ENCODE measurements at places on chromosomes 3 and 15.

GRCh38 chr15:25712192-25712960, 150.8 kb downstream of the ATP10A start:
- peak; percentile 54 for DNase-seq

DNA sequence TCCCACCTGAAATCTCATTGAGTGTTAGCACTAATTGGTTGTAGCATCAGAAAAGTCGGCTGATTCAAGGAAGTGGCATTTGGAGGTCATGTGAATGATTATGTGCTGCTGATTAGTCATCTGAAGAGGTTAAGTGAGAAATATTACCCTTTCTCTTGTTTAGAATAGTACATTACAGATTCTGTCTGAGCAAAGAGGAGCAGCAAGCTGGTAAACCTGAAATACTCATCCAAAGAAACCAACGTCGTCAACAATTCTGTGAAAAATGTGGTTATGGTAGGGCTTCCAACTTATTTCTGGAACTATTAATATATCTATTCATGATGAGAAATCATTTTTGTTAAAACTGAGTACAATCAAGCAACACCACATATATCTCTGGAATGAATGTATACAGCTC, 1024.9 kb downstream of the TUSC7 start:
- DNase-seq: no peak

DNA sequence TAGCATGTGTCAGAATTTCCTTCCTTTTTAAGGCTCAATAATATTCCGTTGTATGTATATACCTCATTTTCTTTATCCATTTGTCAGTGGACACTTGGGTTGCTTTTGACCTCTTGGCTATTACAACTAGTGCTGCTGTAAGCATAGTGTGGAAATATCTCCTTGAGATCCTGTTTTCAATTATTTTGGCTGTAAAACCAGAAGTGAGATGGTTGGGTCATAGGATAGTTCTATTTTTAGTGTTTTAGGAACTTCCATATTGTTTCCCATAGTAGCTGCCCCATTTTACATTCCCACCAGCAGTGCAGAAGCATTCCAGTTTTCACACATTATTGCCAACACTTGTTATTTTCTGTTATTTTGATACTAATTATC, 70.4 kb upstream of the C15orf39 start:
- DNase-seq: no peak

- DNase-seq: no peak
Measured at GRCh38 chr3:115999613-116000012, 376.3 kb downstream of the GAP43 start.

DNA sequence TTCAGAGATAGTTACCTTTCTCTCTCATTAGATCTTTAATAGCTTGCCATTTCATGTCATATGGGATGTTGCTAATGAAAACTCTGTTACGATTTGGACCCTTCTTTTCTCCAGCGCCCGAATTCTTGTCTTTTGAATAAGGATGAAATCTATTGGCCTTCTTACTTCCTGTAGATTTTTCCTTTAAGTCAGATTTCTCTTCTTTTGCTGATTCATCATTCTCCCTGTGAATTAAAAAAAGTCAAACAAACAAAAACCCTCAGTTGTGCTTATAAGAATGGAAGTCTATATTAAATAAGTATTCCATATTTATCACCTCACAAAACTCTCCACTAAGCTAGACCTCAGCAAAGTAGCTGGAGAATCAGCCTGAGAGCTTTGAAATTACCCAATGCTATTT, 9.5 kb downstream of the MYEF2 start:
- no peak for DNase-seq

DNA sequence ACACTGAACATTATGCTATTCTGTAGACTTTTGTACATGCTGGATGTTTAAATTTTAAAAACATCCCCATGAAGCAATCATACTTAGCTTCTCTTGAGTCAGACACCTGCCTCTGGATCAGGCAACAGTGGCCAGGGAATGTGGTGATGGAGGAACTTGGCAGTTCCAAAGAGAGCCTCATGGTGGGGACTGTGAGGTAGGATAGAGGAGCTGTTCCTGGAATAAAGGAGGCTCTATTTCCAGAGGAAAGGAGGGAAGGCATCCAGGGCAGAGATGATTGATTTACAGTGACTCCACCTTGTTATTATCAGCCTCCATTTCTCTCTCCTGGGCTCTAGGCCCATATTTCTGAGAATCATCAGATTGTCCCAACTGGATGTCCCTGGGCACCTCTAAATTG, 35.0 kb upstream of the ABHD17C start:
- DNase-seq: no peak

DNA sequence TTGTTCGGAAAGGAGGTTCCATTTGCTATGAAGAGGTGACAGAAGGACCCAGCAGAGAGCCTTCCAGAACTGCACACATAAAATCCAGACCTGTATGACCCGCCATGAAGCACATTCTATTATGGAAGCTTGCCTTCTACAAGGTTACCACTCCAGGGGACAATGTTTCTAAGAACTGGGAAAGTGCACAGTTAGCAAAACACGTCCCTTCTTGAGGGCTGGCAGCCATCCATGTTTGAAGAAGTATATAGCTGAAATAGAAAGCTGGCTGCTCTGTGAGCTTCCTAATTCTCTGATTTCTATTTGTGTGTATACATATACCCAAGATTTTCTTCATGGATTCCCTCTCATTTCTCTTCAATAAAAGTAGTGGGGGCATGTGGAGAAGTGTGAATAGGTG, 74.6 kb downstream of the CNTN3 start:
- no peak for DNase-seq

DNA sequence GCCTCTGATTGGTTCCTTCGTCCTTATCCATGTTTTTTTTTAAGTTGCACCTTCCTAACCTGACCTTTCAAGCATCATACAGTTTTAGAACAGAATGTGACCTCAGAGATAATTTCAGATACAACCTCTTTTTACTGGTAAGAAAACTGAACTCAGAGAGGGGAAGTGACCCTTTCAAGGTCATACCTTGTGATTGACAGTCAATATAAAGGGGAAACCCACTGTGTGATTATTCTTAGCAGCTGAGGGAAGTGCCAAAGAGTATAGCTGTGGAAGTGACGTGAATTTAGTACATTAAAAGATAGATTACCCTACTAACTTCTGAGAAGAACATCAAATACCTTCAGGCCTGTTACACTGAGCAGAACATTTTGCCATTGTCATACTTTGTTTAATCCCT, 319.4 kb downstream of the NEK10 start:
- no peak for DNase-seq

- DNase-seq: no peak
Measured at GRCh38 chr3:63908776-63909175, 3.4 kb downstream of the SCAANT1 start.

GRCh38 chr15:48565560-48566482, 79.7 kb downstream of the FBN1 start:
- DNase-seq: no peak

GRCh38 chr3:44685128-44685800, 27.2 kb upstream of the ZNF502 start:
- peak; percentile 90 for DNase-seq

GRCh38 chr3:39205919-39206516, 13.6 kb upstream of the XIRP1 start:
- DNase-seq: peak; percentile 75

GRCh38 chr3:88678747-88679146, 428.7 kb upstream of the EPHA3 start:
- no peak for DNase-seq

DNA sequence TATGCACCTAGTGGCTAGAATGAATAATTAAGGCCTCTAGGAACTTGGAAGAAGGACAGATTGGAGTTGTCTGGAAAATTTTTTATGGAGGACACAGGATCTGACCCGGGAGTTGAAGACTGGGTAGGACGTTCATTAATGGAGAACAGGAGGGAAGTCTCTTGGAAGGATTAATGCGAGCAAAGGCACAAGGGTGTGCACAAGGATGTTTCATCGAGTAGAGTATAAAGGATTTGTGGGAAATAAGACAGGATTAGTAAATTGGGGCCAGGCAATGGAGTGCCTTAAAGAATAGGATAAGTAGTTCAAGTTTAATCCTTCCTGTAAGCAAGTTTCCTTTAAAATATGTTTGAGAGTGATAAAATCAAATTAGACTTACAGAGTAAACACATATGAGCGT, 14.6 kb downstream of the LMOD3 start:
- no peak for DNase-seq

DNA sequence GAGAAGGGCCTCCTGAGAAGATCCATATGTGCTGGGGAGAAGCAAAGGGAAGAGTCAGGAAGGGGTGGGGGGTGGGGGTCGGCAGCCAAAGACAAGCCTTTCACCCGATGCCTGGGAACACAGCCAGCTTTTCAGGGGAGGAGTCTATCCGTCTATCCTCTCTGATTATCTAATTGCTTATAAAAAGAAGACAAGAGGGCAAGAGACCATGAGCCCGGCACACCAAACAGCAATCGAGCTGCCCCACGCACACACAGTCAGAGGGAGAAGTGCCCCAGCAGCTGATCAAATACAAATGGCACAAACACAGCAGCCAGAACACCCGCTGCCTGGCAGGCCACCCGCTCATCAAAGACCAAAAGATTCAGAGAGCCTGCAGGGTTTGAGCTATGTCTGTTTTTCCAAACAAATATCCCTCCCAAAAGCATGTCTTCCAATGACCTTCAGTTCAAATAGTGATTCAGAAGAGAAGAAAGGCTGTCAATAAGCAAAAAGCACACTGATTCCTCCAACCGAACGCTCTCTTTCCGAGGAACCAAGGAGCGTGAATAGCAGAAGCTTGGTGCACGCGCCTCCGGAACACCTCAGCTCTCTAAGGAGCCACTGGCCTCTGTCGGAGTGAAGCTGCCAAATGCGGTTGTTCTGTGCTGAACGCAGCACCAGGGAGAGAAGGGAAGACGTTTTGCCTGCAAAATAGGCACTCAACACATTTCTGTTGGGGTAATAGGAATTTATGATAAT, 419.2 kb downstream of the OCA2 start:
- DNase-seq: no peak

GRCh38 chr3:86673991-86674390, 317.0 kb downstream of the VGLL3 start:
- DNase-seq: no peak

DNA sequence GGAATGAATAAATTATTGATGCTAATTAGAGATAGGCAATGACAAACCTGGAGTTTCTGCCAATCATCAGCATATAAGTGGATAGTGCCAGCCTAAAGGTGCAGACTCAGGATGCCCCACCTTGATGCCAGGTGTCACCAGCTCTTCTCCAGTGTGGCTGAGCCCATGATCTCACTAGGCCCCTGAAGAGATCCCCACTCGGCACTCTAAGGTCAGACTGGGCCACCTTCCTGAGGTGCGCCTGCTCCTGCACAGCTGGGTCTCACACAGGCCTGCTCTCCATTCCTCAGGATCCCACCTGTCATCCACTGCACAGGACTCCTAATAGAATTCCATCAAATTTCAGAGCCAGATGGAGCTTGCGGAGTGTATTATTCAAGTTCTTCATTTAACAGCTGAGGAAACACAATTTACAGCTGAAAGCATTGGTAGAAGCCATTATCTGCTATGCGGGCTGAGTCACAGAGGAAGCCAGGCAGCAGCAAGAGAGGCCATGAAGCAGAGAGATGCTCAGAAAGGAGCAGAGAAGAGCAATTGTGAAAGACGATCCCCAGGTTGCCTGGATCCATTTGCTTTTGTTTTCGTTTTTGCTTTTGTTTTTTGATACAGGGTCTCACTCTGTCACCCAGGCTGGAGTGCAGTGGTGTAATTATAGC, 25.1 kb upstream of the FSTL1 start:
- no peak for DNase-seq

DNA sequence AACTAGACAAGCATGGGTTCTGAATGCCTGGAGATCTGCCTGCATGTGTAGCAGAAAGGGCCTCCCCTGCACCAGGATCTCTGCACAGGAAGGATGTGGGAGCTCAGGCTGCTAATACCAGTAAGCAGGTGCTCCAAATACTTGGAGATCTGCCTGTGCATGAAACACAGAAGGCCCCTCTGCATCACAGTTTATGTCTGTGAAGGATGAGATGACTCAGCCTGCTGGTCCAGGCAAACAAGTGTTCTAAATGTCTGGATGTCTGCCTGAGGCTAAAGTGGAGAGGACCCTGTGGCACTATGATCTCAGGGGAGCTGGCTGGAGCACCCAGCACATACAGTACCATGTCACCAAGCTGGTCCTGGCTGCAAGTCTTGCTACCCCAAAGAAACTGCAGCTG, 678.8 kb downstream of the MCTP2 start:
- DNase-seq: no peak

- DNase-seq: peak; percentile 78
Measured at GRCh38 chr3:127457094-127457475, 133.4 kb downstream of the TPRA1 start.

- no peak for DNase-seq
Measured at GRCh38 chr3:45362758-45363157, 25.6 kb upstream of the LARS2 start.

GRCh38 chr15:71116942-71117341, 1.7 kb downstream of the THSD4 start:
- no peak for DNase-seq

- no peak for DNase-seq
Measured at GRCh38 chr15:85109333-85109732, 127.7 kb downstream of the PDE8A start.

DNA sequence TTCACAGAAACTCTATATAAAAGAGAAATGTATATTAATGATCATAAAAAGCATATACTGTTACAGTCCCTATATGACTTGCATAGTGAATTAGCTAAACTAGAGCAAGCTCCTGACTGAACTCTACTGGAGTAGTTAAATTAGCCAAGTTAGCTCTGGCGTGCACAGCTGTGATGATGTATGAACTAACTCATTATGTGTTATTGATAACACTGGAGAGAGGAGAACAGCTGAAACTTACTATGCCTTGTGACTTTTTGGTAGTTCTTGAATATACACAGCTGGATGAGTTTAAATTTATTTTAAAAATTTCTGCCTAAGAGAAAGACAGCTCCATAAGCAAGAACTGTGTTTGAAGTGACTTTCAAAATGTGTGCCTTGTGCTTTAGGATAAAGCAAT, 8.1 kb downstream of the TIPARP start:
- DNase-seq: no peak

- peak; percentile 89 for DNase-seq
Measured at GRCh38 chr3:127033786-127034185, 50.9 kb downstream of the PLXNA1 start.
